ENCODE measurements at places on chromosomes 12 and 14.

GRCh38 chr12:6529291-6529737 lies 5.0 kb upstream of the GAPDH start:
- no peak for DNase-seq

GRCh38 chr12:125142601-125143000 lies 77.4 kb downstream of the AACS start:
- DNase-seq: no peak

- DNase-seq: no peak
Measured at GRCh38 chr12:75944905-75945432, 86.6 kb downstream of the PHLDA1 start.

DNA sequence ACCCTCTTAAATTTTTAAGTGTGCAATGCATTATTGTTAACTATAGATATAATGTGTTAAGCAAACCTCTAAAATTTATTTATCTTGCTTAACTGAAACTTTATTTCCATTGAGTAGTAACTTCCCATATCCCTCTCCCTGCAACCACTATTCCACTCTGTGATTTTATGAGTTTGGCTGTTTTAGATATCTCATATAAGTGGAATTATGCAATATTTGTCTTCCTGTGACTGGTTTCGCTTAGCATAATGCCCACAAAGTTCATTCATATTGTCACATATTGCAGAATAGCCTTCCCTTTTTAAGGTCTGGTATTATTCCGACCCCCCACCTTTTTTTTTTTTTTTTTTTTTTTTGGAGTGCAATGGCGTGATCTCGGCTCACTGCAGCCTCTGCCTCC lies 247.6 kb downstream of the EMP1 start:
- DNase-seq: no peak

DNA sequence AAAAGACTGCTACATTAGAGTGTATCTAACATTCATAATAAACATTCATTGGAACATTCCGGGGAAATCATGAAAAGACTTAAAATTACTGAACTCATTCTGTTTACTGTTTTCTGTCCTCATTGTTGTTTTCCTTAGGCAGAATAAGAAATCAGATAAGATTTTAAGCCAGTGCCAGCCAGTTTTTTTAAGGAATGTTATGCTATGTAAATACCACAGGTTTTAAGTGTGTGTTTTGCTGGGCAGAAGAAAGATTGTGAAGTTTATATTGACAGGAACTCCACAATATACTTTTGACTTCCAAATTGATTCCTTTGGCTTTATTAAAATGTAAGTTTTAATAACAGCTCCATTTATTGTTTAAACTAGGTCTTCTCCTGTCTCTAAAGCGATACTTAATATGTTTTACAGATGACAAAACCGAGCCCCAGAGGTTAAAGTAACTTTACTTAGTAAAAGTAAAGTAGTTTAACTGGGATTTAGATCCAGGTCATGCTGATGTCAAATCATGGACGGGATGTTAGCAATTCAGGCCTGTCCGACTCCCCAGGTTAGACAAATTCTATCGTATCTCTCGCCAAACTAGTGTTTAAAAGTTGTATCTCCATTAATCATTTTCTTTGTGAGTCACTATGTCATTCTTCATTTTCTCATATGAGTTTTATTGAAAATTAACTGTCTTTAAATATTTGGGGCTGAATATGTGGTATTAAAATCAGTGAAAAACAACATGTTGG lies 1.7 kb downstream of the LARP4 start:
- no peak for DNase-seq

- DNase-seq: peak; percentile 73
Measured at GRCh38 chr12:76020281-76020680, 11.3 kb downstream of the PHLDA1 start.

- DNase-seq: no peak
Measured at GRCh38 chr14:64196814-64197411, 97.3 kb downstream of the ESR2 start.

DNA sequence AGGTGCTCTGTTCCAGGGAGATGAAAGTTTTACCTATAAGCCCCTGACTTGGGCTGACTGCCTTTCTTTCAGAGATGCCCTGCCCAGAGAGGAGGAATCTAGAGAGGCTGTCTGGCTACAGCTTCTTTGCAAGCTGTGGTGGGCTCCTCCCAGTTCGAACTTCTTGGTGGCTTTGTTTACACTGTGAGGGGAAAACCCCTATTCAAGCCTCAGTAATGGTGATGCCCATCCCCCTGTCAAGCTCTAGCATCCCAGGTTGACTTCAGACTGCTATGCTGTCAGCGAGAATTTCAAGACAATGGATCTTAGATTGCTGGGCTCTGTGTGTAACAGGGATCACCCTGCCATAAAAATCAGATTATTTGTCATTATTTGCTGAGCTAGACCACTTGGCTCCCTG lies 377.6 kb downstream of the FLRT2 start:
- DNase-seq: no peak

DNA sequence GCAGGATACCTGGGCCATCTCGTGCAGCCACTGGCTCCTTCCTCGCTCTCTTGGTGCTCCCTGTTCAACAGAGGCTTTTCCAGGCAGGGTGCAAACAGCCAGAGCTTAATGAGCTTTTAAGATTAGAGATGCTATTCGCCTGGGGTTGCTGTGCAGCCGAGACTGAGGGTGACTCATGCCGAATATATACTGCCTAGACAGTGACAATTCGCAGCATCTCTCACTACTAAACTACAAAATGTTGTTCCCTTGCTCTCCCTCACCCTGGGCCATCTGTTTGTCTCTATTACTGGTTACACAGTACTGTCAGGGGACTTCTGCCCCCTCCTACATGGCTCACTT lies 26.0 kb upstream of the TESC start:
- no peak for DNase-seq

DNA sequence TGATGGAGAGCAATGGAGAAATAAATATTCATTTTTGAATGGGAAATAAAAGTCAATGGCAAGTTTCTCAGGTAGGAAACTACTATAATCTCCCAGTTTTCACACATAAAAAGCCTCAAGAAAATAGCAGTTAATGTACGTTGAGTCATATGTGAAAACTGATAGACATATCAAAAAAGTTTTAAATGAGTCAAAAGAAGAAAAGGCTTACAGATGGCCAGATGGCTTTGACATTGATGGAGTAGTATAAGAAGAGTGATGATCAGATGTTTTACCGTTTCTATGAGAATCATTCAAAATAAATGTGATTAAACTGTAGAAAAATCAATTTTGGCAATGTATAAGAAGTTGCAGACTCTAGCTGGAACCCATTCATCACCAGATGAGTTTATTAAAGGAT lies 97.8 kb downstream of the LLPH start:
- no peak for DNase-seq

- DNase-seq: no peak
Measured at GRCh38 chr12:114166362-114166761, 200.2 kb upstream of the RBM19 start.

DNA sequence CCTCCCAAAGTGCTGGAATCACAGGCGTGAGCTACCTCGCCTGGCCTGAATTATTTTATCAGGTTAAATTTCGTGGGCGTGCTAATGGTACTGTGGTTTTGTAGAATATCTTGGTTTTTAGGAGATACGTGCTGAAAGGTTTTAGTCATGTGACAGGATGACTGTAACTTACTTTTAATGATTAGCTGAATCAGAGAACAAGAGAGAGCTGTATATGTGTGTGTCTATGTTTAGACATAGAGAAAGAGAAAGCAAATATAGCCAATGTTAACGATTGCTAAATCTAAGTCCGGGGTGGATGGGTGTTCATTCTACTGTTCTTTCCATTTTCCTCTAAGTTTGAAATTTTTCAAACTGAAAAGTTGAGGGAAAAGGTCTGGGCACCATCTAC lies 9.2 kb upstream of the PNMA1 start:
- DNase-seq: no peak

- no peak for DNase-seq
Measured at GRCh38 chr12:110123919-110124268, 263 bp upstream of the IFT81 start.

GRCh38 chr14:69052181-69052601 lies 73.1 kb upstream of the ACTN1 start:
- no peak for DNase-seq

DNA sequence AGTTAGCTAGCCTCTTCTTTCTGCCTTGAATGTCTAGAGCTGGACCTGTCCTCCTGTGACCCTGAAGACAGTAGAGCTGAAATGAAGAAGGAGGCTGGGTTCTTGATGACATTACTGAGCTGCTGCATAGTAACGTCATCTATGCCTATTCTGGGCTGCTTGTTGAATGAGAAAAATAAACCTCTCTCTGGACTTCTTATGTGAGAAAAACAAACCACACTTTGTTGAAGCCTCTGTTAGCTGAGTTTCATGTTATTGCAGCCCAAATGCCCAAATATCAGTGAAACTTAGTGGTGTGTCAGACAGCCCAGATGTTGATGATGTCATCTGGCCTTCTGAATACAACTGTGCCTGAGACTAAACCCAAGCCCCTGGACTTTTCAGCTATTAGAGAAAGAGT lies 67.0 kb upstream of the MAX start:
- DNase-seq: no peak

GRCh38 chr12:11753150-11753499 lies 103.7 kb downstream of the ETV6 start:
- no peak for DNase-seq

DNA sequence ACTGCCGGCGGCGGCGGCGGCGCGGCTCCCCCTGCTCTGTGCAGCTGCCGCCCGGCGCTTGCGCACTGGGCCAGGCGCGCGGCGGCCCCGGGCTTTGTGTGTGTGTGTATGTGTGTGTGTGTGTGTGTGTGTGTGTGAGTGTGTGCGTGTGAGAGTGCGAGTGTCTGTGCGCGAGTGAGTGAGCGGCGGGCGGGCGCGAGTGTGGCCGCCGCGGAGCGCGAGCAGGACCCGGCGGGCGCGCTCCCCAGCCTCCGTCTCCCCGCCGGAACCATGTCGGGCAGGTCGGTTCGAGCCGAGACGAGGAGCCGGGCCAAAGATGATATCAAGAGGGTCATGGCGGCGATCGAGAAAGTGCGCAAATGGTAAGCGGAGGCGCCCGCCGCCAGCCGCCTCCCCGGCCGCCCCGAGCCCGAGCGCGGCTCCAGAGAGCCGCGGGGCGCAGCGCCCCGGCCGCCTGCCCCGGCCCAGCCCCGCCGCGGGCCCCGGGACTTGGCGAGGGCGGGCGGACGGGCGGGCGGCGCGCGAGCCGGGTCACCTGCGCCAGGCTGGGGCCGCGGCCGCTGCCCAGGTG lies at the start of gene BCL7A:
Gene BCL7A (plus strand): TSS at position 63 of the 571 bp plus-strand sequence. CDS start 208 bp downstream, at position 271.
- DNase-seq: peak; percentile 43

GRCh38 chr14:52412426-52412825 lies 98.3 kb downstream of the PTGER2 start:
- no peak for DNase-seq

DNA sequence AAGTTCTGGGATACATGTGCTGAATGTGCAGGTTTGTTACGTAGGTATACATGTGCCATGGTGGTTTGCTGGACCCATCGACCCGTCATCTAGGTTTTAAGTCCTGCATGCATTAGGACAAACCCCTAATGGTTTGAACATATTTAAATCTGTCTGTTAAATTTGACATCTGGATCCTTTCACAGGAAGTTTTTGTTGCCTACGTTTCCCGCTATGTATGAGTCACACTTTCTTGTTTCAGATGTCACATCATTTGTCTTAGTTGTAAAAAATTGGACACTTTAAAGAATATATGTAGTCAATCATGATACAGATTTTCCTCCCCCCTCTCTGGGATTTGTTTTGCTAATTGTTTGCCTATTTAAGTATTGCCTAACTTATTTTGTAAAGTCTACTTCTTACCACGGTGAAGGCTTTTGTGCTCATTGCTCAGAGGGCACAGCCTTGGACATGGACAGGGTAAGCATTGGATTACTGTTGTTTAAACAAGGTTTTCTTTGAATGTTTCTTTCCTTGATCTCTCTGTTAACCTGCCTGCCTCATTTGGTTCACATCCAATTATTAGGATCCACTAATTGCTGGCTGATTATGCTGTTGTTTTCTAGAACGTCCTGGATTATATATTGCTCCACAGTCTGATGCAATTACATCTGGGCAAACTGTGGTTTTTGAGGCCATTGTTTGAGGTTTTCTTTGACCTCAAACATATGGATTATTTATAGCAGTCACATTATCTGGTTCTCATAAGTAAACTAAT lies 1441.4 kb downstream of the AACS start:
- no peak for DNase-seq

DNA sequence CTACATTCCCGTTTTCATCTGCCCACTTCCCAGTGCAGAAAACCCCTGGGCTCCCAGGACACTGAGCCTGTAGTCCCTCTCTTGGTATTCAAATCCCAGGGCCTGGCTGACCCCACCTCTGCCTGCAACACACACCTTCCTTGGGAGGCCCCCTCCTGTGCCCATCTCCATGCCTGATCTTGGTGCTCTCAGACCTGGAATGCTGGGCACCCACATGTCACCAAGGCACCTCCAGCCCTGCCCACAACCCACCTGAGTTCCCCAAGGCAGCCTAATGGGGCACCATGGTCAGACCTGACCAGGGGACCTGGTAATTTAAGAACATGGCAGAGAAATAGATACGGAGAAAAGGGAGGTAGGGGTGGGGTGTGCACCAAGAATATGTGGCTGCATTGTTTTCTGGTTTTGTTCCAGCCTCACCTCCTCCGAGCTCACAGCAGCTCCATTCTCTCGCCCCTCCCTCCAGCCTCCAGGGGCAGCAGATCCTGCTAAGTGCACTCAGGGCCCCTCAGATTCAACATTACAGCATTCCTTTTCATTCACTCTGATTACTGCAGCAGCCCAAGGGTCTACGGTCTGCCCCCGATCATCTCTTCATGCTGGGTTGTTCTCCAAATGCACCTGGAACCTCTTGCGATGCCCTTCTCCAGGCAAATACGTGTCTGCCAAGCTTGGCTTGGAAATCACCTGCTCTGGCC lies 9.2 kb upstream of the HSP90AA1 start:
- no peak for DNase-seq

DNA sequence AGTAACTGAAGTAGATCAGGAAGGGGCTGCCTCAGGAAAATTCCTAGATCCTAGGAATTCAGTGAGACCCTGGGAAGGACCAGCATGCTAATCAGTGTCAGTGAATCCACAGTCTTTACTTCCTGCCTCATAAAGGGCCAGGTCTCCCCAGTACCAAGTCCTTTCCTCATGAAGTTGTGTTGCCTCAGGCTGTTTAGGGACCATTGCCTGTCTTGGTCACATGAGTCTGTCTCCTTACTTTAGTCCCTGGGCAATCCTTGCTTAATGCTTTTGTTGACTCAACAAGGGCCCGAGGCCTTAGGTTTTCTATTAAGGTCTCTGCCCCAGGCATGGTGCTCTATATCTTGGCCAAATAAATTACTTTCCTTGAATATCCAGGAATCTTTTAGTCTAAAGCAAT lies 16.1 kb upstream of the ATF1 start:
- no peak for DNase-seq

DNA sequence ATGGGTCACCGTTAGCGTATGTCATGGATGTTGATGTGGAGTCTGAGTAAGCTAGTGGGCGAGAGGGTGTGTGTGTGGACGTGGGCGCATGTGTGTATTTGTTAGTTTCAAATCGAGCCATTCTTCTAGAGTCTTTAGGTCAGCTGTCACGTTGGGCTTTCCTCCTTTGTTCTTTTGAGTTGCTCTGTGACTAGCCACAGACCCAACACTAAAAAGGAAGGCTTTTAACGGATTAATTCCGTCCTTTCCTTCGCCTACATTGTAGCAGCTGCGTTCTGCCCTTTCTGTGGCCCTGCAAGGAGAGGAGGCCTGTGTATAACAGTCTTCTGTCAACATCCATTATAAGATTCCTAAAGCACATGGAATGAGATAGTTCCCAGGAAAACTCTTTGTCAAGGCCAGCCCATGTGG lies 117.2 kb upstream of the DNM1L start:
- DNase-seq: no peak
